ENCODE measurements at places on chromosomes 11 and 22. TPM values are rescaled to one million over a fixed set of nuclear protein-coding genes. Genes with fewer than 3 reads are reported as not detected.

Gene USP2
- 5.0 TPM for total RNA-seq

Gene PHETA2
- total RNA-seq = 2.8 TPM

Gene SUSD2
- total RNA-seq = 0.31 TPM

Gene UBQLNL
- total RNA-seq = 1.9 TPM

Gene EFCAB6
- 12.5 TPM for total RNA-seq

Gene SCUBE1
- 59.8 TPM for total RNA-seq

Gene TMEM45B
- 0.94 TPM for total RNA-seq

Gene GRM5
- total RNA-seq = 163 TPM

Gene GPHA2
- not detected for total RNA-seq

Gene KRTAP5-9
- not detected for total RNA-seq

Gene TRIM6
- 0.31 TPM for total RNA-seq

Gene DBX1
- total RNA-seq = not detected

Gene RPS13
- total RNA-seq = 1,672 TPM

Gene BTBD18
- total RNA-seq = not detected

Gene CATSPER1
- not detected for total RNA-seq

Gene PIH1D2
- 2.2 TPM for total RNA-seq

Gene A4GALT
- total RNA-seq = 0.94 TPM

Gene KRTAP5-1
- total RNA-seq = not detected

Data from parietal lobe (tissue), 2 donors.